NCI-H510A (cell line): ENCODE measurements at places on chromosomes 2 and 18.

GRCh38 chr2:74708883-74709282, 54.8 kb downstream of the SEMA4F start:
- DNase-seq: no peak

- no peak for DNase-seq
These were observed 5.0 kb downstream of the DLX1 start for GRCh38 chr2:172090044-172090961.

DNA sequence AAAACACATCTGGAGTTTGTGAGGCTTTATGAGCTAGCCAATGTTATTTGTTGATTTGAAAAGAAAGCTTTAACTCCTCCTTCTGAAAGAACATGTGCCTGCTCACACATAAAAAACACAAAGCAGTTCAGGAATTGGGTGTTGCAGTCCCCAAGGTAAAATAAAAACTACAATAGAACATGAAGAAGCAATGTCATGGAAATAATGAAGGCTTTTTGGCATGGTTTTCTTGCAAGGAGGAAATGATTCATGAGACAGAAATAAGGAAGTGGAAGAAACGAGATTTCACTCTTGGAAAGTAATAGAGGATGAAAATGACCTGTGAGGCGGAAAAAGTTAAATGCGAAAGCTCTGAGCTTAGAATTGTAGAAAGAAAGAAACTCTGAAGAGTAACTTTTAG, 81.1 kb downstream of the TRIB2 start:
- DNase-seq: no peak

DNA sequence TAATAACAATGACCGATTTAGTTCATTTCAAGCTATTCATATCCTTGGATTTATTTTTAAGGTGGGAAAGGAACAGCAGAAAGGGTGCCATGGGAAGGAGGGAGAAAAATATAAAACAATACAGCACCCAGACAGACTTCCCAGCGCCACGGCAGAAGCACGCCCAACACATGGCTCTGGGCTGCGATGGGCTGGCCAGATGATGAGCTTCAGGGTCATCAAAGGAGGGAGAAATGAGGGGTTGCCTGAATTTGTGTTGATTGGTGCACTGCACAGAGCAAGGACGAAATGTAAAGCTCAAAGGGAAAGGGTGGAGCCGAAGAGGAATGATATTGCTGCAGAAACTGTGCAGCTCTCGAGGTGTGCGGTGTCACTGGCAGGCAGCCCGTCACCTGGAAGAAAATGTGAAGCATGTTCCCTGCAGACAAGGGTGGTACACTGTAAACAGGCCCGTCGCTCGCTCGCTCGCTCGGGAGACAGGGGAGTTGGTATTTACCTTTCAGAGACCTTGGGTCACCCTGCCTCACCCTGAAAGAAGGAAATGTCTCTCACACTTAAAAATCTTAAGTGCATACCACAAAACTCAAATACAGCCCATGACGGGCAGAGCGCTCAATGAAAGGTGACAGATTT, 195.5 kb upstream of the CTAGE1 start:
- no peak for DNase-seq

GRCh38 chr2:6777626-6778025, 88.1 kb downstream of the CMPK2 start:
- no peak for DNase-seq

GRCh38 chr2:229118336-229118735, 152.8 kb downstream of the PID1 start:
- DNase-seq: no peak

- no peak for DNase-seq
These were observed 338.1 kb upstream of the RAB6C start for GRCh38 chr2:129641371-129641770.

GRCh38 chr2:54166121-54166773, 50.8 kb downstream of the ACYP2 start:
- no peak for DNase-seq

GRCh38 chr18:48393776-48394175, 15.4 kb downstream of the ZBTB7C start:
- DNase-seq: no peak

DNA sequence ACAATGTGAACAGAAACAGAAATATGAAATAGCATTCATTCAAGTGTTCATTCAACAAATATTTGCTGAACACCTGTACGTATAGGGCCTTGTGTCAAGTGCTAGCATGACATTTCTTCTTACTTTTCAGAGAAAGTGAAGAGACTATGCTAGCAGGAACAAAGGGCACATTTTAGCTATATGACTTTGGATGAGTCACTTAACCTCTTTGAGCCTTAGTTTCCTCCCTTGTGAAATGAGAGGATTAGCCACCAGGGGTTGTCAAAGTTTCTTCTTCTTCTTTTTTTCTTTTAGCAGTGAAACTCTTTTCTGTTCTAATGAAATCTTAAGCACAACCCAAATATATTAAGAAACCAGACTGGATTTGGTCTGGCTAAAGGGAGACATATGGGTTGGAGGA, 53.1 kb downstream of the FIGN start:
- no peak for DNase-seq

DNA sequence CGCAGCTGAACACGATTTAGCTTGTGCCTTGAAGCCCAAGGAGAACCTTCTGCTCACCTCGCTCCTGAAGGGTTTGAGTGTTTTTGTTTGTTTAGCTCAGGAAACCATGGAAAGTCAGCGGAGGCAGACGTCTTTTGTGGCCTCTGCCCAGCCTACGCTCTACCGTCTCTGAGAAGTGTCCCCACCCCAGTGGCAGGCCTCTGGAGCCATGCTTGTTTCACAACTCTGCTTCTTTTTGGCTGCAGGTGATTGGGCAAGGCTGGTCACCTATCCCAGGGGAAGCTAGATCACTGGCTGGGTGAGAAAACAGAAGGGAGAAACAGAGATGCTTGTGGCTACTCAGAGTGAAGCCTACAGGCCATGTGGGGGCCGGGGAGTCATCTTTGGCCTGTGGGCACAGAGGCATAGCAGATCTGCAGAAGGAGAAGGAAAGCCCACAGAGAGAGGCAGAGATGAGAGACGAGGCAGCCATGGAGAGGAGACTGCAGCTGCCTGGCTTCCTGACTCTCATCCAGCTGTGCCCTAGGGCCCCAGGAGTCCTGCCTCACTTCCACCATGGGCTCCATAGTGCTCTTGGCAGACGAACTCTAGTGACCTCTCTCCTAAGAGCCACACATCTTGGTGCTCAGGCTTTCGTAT, 50.1 kb downstream of the CIB4 start:
- DNase-seq: no peak

- no peak for DNase-seq
These were observed 14.2 kb downstream of the RPRM start for GRCh38 chr2:153464395-153464794.

DNA sequence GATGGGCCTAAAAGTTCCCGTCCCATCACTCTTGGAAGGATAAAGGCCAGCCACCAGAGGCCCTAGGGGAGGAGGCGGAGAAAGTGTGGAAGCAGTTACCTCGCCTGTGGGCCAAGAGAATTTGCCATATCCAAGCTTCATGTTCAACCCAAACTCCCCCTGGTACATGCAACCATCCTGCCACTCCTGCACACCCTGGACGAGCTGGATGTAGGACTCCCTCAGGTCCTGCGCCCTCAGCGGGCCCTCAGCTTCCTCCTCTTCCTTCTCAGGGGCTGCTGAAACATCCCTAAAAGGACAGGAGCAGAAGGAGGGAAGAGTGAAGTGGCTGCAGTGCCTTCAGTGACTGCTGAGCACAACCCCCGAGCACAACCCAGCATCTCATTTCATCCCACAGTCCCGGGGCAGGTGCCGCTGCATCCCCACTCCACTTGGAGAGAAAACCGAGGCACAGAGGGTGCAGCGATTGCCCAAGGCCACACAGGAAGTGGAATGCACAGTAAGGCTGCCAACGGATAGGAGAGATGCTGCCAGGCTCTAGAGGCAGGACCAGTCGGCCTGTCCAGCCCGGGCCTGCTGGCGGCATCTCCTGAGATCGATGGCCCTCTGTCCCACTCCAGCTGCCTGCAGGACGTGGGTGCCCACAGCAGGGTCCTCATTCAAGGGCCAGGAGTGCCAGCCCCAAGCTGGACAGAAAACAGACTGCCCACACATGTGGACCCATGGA, 2.9 kb downstream of the ANKMY1 start:
- no peak for DNase-seq
